Naive thymus-derived CD4-positive, alpha-beta T cell (primary cell): ENCODE measurements at places on chromosomes 16 and 17. TPM values are rescaled to one million over a fixed set of nuclear protein-coding genes. Genes with fewer than 3 reads are reported as not detected.
A peak's percentile ranks its signal among the peaks of the same experiment; 100 is the strongest.

CSH2 gene
- 5.3 TPM for total RNA-seq

- DNase-seq = no peak
Observed at GRCh38 chr17:62680541-62681052, 53.1 kb downstream of the MRC2 start.

DNA sequence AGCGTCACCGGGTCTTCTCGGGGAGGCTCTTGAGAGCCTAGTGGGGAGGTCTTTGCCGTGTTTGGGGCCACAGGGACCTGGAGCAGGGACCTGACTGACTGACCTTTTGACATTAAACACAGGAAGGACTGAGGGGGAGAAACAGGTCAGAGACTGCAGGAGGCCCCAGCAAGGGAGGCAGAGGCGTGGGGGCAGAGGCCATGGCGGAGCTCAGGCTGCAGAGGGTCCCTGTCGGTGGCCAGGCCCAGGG, 41.6 kb upstream of the GSE1 start:
- DNase-seq = no peak

- no peak for DNase-seq
Observed at GRCh38 chr17:43880420-43880991, 26.8 kb downstream of the MPP2 start.

- DNase-seq = no peak
Observed at GRCh38 chr17:78337244-78338109, 22.4 kb downstream of the SOCS3 start.

- DNase-seq = no peak
Observed at GRCh38 chr17:58556833-58557250, 42.4 kb upstream of the MTMR4 start.

GRCh38 chr16:86476956-86477534, 33.3 kb upstream of the FOXF1 start:
- no peak for DNase-seq

GRCh38 chr16:89360760-89361435, 129.5 kb downstream of the ANKRD11 start:
- DNase-seq = peak; percentile 79

DNA sequence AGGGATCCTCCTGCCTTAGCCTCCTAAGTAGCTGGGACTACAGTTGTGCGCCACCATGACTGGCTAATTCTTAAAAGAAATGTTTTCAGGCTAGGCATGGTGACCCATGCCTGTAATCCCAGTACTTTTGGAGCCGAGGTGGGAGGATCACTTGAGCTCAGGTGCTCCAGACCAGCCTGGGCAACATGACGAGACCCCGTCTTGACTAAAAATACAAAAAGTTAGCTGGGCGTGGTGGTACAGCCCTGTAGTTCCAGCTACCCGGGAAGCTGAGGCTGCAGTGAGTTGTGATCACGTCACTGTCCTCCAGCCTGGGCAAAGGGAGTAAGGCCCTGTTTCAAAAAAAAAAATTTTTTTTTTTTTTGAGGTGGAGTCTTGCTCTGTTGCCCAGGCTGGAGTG, 173.1 kb downstream of the SEC14L1 start:
- DNase-seq = no peak

NPIPB6 gene
- 7.3 TPM for total RNA-seq
